ENCODE measurements at places on chromosomes 11 and 22.

DNA sequence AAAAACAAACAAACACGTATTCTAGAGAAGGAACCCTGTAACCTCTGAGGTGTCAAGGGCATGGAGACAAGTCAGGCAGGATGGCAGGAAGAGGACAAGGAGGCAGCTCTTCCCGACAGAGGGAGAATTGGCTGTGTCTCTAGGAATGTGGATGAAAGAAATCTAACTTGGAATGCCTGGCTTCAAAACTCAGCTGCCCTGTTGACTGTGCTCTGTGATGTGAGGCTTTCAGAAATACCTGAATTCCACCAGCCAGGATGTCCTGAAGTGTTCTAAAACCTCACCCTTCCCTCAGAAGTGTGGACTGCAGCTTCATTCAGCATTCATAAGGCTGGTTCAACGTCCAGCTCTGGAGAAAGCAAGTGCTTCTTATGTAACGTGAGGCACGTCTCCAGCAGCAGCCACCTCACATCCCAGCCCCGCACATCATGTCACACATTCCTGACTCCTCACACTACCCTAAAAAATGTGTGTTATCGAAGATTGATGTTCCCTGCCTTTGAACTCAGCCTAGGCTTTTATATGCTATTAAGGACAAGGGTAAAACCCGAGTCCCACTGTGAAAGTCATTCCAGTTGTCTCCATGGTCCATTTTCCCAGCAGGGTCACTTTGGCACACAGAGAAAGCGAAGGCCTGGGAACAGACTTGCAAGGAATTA lies 398.9 kb downstream of the ETS1 start:
- DNase-seq: no peak

- no peak for DNase-seq
These were observed 1.7 kb upstream of the ANO3 start for GRCh38 chr11:26330262-26330661.

- no peak for DNase-seq
These were observed 4.5 kb downstream of the SHISA8 start for GRCh38 chr22:41910050-41911000.

DNA sequence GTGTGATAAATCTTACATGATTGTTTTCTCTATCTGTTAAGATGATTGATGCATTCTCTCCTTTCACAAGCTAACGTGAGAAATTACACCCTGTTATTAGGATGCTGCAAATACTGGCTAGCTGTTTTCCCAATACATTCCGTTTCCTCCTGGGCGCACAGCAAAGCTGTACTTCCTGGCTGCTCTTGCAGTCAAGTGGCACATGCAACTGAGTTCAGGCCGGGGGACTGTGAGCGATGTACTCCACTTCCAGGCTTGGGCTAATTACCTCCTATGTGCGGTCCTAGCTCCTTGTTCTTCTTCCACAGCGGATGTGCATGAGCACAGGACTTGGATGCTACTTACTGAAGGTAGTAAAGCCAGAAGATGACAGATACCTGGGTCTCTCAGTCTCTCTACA lies 234.9 kb upstream of the SESN3 start:
- DNase-seq: no peak

- DNase-seq: no peak
These were observed 393.8 kb downstream of the AASDHPPT start for GRCh38 chr11:106471276-106471675.
